ENCODE measurements at places on chromosomes 3 and 15. TPM values are rescaled to one million over a fixed set of nuclear protein-coding genes. Genes with fewer than 3 reads are reported as not detected.

The TOPBP1 gene
- total RNA-seq = 95.1 TPM

GRCh38 chr15:58459560-58459959 lies 27.8 kb downstream of the LIPC start:
- DNase-seq = no peak

The APBA2 gene
- total RNA-seq = 19.2 TPM

The SUSD5 gene
- not detected for total RNA-seq

DNA sequence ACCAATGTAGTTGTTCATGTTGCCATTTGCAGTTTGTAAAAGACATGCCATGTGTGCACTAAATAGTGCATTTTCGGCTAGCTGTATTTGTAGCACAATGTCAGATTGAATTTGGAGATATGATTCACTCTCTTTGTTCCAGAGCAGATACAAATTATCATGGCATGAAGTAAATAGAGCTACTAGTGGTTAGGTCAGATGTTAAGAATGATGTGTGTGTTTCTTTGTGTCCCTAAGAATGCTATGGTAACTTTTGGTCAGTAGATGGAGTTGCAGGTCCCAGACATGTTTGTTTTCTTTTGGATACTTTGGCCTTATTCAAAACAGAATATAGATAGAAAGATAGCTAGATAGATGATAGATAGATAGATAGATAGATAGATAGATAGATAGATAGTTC lies 595.8 kb downstream of the NLGN1 start:
- no peak for DNase-seq

- no peak for DNase-seq
Measured at GRCh38 chr15:87549296-87549695, 707.2 kb downstream of the NTRK3 start.

DNA sequence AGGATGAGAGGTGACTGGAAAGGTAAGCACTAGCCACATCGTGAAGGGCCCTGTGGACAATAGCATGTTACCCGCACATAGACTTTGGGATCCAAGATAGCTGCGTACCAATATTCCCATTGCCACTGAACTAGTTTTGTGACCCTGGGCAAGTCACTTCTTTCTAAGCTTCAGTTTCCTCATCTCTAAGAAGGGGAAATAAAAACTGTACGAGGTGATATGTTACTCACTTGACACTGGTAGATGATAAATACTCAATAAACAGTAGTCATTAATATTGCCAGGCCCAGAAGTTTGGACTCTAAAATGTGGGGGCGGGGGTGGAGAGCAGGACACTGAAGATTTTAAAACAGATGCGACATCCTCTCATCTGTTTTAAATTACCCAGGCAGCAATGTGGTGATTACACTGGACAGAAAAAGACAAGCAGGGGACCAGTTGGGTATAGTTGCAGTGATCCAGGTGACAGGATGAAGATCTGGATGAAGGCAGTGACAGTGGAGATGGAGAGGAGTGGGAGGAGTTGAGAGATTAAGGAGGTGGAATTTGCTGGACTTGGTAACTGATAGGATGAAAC lies 2.5 kb downstream of the ATG7 start:
- DNase-seq = no peak

DNA sequence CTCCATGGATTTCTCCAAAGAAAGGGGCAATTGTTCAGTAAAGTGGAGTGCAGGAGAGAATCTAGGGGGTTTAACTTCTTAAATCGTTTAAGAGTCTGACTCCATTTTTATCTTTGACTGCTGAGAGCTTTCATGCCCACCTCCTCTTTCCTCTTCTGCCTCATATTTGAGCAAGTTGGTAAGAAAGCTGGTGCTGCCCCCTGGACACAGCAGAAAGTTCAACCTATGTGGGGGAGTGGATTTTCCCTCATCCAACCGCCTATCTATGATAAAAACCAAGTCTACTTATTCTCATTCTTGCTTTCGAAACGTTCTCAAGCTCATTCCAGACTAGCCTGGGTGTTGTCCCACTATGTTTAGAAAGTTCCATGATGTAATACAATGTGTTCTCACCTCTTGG lies 26.0 kb downstream of the HHLA2 start:
- no peak for DNase-seq

GRCh38 chr3:40292637-40293349 lies 16.7 kb upstream of the EIF1B start:
- no peak for DNase-seq

The GLDN gene
- not detected for total RNA-seq

The SLC27A2 gene
- 11.4 TPM for total RNA-seq

GRCh38 chr15:48176112-48176511 lies 2.0 kb downstream of the MYEF2 start:
- DNase-seq = no peak

DNA sequence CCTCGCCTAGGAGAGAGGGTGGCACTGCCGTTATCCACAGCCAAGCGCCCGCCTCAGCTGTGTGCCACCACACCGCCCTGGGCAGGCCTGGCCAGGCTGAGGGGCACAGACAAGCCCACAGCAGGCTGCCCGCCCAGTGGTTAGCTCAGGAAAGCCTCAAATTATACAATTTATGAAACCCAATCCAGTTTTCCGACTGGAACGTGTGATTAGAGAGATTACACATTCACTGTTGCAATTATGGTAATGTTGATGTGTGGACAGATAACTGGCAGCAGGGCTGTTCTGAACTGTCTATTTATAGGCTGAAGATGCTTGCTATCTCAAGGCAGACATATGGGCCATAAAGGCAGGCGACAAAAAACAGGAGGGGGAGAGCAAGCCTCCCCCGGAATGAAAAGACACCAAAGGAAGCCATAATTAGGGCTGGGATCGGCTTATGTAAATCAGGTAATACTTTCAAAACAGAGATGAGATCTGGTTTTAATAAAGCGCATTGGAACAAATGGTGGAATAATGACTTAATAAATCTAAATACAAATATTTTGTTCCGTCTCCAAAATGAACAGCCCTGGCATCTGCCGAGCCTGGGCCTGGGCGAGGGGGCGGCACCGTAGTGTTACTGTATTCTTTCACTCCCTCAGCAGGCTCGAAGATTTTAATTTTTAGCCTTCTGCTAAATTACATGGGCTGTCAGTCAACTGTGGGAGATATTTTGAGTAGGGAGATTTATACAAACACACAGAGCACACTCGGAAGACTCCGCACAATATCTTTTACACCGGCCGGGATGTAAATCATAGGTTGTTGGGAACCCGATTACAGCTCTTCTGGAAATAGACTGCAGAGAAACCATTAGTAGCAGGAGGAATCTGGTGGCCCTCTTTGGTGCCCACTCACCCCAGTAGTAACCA lies 103.1 kb upstream of the TLE3 start:
- DNase-seq = no peak

DNA sequence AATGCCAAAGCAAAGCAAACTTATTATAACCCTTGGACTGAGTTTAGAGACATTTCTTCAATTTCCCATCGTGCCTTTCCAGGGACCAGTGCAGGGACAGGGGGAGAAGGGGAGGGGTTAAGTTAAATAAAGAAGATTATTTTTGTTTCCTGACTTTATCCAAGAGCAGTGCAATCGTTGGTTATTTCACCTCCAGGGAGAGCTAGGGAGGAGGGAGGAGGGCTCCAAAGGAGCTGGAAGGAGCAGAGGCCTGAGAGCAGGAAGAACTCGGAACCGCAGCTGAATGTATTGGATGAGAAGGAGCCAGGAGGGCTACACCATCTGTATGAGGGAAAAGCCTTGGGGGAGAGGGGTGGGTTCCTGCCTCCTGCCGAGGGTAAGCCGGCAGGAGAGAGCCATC lies 20.7 kb downstream of the HAPLN3 start:
- no peak for DNase-seq

The GATM gene
- total RNA-seq = 2.0 TPM
